ENCODE measurements at places on chromosomes 6 and 20.

DNA sequence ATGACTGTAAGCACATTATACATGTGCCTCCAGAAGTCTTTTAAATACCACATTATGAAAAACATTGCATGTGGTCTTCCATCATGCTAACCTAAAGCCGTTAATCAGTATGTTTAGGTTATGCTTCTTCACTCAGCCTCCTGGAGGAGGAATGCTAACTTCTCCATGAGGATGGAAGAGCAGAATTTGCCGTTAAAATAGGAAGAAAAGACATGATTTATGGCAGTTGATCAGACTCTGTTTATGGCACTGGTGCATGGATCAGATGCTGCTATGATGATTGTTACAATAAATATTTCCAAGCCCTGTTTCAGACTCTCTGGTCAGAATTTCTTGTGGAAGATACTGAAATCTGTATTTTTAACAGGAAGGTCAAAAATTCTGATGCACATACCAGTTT, 31.7 kb downstream of the MAP3K4 start:
- no peak for DNase-seq

GRCh38 chr6:68139130-68139529, 496.0 kb upstream of the ADGRB3 start:
- peak; percentile 65 for DNase-seq

GRCh38 chr6:166526937-166527336, 59.5 kb downstream of the RAMACL start:
- no peak for DNase-seq

- DNase-seq: no peak
Observed at GRCh38 chr20:58078741-58079522, 149.5 kb downstream of the ANKRD60 start.

DNA sequence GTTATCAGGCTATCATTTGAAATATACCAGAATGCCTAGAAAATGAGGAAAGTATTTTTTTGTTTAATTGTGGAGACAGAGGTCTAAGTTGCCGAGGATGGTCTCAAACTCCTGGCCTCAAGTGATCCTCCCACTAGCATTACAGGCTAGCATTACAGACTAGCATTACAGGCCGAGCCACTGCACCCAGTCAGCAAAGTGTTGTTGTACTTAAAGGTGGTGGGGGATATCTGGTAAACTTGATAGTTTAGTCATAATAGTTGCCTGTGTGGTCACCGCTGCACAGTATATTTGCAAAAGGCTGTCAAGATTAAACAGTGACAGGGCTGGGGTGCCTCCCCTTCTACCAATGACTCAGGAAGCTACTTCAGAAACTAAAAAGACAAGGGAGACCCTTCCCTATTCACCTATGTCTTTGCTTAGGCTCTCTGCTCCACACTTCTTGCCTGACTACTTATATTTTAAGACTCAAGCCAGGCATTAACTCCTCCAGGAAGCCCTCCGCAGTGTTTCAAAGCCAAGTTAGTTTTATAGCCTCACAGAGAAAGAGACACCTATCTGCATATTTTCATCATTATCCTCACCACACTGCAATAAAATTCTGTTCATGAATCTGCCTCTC, 3.1 kb upstream of the AKIRIN2 start:
- no peak for DNase-seq

DNA sequence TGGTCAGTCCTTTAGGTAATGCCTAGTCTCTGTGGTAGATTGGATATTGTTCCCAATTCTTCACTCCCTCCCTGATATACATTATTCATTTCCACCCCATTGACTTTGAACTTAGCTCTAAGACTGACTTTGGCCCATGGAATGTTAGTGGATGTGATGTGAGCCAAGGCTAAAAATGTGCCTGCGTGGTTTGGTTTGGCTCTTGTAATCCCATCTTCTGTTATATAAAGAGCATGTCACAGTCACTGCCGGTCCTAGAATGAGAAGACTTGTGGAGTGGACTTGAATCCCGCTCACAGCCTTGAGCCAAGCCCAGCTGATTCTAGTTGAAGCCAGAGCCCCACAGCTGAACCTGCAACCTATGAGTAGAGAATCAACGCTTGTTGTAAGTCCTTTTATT, 23.6 kb upstream of the DNAAF9 start:
- no peak for DNase-seq

DNA sequence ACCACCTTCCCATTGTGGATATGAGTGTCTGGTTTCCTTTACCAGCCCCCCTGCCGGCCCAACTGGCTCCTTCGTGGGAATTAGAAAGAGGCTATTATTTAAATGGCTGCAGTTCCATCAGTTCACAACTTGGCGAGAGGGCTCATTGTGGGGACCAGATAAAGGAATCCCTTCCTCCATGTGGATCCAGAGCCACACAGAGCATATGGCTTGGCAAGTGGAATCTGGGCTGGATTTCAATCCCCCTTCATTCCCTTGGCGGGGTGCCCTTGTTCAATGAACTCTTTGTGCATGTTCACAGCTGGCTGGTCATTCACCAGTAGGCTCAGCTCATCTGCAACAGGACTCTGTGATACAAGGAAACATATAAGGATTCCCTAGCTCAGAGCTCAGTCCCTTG, 140.6 kb downstream of the OPN5 start:
- DNase-seq: peak; percentile 56

GRCh38 chr6:90126181-90126580, 170.5 kb downstream of the BACH2 start:
- DNase-seq: no peak

DNA sequence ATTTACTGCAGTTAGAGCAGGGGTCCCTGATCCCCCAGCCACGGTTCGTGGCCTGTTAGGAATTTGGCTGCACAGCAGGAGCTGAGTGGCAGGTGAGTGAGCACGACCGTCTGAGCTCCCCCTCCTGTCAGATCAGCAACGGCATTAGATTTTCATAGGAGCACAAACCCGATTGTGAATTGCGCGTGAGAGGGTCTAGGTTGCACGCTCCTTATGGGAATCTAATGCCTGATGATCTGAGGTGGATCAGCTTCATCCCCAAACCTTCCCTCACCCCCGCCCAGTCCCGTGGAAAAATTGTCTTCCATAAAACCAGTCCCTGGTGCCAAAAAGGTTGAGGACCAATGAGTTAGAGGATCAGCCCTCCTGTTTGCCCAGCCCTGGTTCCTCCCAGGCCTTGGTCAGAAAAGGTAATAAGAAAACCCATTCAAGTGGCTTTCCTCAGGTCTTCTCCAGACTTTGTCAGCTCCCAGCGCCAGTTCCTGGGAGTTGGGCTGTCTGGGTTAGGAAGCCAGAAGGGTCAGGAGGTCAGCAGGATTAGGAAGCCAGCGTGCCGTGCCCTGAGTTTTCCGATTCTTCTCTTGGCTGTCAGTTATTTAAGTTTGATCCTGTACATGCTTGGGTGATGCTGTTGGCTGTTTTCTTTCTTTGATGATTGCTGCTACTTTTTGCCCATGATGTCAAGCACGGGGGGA, 139.9 kb upstream of the PMEPA1 start:
- DNase-seq: no peak

GRCh38 chr6:145561095-145562072, 173.9 kb downstream of the EPM2A start:
- peak; percentile 25 for DNase-seq

DNA sequence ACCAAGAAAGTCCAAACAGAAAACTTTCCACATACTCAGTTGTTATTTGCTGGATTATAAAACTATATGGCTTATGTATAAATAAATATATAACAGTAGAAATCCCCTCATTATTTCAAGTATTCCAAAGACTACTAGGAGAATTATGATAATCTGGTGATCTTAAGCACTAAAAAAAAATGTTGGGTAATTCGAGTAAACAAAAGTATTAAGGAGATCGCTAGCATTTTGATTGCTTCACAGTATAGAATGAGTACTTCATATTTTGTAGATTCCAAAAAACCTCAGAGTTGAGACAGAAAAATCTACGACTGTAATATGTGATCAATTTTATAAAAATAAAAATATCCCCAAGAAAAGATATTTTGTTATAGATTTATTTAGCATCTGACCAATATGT, 236.4 kb upstream of the TENT5A start:
- no peak for DNase-seq

DNA sequence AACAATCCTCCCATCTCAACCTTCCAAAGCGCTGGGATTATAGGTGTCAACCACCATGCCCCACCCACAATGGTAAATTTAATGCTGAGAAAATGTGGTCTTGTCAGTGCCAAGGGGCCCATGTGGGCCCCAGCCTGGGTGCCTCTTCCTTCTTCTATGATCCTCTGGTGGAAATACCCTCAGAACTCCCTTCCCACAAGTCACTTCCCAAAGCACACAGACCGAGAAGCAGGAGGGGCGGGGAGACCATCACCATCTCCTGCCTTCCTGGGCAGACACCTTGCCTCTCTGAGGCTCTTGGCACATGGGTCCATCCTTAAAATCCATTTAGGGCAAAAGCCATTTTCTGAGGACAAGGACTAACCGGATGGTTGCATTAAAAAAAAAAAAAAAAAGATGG, 59.0 kb downstream of the NOL4L start:
- no peak for DNase-seq

DNA sequence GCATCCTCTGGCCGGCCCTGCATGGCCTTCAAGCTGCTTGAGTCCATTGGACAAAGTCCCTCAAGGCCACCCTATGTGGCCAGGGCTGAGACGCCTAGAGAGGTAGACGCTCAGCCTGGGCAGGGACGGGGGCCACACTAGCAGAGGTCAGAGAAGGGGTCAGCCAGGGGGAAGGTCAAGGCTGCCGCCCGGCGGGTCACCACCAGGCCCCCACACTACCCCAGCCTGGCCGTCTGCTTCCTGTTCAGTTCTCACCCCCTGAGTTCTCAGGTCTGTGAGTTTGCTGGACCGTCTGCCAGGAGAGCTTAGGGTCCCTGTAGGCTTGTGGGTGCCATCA, 37.3 kb downstream of the NTSR1 start:
- DNase-seq: no peak

- no peak for DNase-seq
Observed at GRCh38 chr6:158398252-158399024, 86.2 kb downstream of the TULP4 start.

Measured in eye (tissue), 1 donor.